GM12864 (cell line): ENCODE measurements at places on chromosomes 12 and 14.

GRCh38 chr12:6708960-6709394, 8.4 kb upstream of the PIANP start:
- no peak for DNase-seq

DNA sequence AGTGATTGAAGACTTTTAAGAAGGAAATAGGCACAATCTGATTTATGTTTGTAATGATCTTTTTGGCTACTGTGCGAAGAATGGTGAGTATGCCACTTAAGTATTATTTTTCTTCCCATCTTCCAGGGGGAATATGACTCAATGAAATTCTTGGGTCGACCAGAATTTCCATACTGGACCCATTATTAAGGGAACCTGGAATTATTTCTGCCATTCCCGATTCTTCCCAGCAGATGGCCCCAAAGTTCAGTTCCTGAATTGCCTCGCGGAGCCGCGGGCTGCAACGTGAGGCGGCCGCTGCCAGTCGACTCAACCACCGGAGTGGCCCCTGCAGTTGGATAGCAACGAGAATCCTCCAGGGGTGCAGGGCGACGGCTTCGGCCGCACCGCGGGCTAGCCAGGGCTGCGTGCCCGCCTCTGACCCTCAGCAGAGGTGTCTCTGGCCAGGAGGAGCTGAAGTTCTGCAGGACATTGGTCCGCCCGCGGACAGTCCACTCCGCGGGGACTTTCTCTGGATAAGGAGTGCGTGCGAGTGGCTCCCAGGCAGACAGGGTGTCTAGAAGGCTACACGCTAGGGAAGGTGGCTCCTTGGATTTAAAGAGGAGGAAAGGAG, 628 bp upstream of the TSHR start:
- no peak for DNase-seq

DNA sequence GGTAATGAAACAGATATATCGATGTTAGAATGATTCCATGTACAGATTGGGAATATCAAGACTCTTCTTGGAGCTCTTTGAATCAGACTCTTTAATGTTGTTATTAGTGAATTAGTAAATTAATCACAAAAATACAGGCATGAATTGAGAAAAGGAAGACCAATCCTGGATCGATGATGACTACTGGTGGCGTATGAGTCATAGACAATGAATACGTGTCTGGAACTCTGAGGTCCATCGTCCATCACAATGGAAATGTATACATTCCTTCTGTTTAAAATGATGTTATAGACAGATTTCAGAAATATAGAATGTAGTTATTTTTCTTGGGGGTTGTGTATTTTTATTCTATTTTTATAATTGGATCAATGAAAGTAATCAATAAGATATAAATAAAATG, 80.2 kb upstream of the RTL1 start:
- DNase-seq, result no peak

- DNase-seq, result no peak
These were observed 17.9 kb upstream of the TC2N start for GRCh38 chr14:91885113-91885712.

- DNase-seq, result no peak
These were observed 38.9 kb downstream of the FERMT2 start for GRCh38 chr14:52911904-52912303.

GRCh38 chr12:55619354-55620138, 17.1 kb upstream of the OR10P1 start:
- peak; percentile 65 for DNase-seq

DNA sequence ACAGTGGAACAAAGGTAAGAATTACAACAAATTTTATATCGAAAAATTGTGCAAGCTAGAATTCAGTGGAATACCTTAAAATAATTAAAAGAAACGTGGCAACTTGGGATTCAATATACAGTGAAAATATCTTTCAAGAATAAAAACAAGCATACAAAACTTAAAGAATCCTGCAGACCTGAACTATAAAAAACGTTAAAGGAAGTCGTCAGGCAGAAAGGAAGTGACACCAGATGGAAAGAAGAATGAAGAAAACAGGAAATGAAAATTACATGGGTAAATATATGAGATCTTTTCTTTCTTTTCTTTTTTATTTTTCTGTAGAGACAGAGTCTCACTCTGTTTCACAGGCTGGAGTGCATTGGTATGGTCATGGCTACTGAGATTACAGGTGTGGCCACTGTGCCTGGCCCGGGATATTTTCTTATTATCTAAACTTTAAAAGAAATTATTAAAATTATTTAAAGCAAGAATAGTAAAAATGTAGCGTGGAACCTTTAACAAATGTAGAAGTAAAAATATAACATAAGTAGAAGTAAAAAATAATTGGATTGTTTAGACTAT, 4.7 kb downstream of the MGP start:
- no peak for DNase-seq

- DNase-seq, result no peak
These were observed 31.0 kb upstream of the GALNT9 start for GRCh38 chr12:132360410-132360809.

DNA sequence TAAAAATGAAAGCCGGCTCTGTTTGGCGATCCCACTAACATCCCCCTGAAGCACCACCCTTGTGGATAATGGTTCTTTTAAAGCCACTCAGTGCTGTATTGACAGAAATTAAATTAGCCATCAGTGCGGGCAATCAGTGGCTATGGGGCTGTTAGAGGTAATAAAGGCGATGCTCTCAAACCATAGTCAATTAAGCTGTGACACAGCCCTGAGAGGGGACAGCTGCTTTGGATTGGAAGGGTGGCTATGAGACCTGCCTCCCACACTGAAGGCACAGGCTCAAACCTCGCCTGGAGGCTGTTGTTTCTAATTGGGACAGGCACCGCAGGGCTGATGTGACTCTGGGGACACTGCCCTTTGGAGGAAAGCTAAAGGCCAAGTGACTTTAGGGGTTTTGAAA, 562.2 kb downstream of the VRK1 start:
- no peak for DNase-seq

GRCh38 chr12:31471051-31471450, 119.9 kb downstream of the DENND5B start:
- no peak for DNase-seq
